ENCODE measurements at places on chromosomes 5 and 9. TPM values are rescaled to one million over a fixed set of nuclear protein-coding genes. Genes with fewer than 3 reads are reported as not detected.

The NMUR2 gene
- total RNA-seq = not detected

The FBN2 gene
- not detected for total RNA-seq

- no peak for DNase-seq
Observed at GRCh38 chr5:176373100-176373818, 8.0 kb downstream of the ARL10 start.

DNA sequence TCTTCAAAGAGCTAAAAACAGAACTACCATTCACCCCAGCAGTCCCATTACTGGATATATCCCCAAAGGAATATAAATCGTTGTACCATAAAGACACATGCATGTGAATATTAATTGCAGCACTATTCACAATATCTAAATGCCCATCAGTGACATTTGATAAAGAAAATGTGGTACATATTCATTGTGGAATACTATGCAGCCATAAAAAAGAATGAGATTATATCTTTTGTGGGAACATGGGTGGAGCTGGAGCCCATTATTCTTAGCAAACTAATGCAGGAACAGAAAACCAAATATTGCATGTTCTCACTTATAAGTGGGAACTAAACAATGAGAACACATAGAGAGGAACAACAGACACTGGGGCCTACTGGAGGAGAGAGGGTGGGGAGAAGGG lies 38.7 kb downstream of the FCHO2 start:
- no peak for DNase-seq

GRCh38 chr5:68048516-68048915 lies 167.0 kb upstream of the PIK3R1 start:
- DNase-seq = no peak

- DNase-seq = no peak
Observed at GRCh38 chr5:25334350-25334749, 689.6 kb upstream of the CDH10 start.

DNA sequence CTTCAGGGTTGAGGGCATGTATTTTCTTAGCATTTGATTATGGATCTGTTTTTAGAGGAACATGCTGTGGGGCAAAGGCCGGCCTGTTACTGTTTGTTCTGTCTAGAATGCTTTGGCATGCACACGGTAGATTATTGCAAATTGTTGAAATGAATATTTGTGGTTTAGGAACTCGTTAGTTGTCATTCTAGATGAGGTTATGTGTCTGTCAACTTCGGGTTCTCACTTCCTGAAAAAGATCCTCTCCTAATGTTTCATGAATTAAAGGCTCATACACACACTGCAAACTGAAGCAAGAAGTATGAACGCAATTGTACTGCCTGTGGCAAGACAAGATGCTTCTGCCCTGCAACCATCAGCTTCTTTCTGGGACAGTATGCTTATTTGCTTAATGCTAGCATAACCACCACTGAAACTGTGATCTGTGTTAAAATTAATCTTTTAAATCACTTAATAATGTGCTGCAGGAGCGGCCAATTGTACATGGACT lies 99.6 kb downstream of the BASP1 start:
- DNase-seq = no peak

DNA sequence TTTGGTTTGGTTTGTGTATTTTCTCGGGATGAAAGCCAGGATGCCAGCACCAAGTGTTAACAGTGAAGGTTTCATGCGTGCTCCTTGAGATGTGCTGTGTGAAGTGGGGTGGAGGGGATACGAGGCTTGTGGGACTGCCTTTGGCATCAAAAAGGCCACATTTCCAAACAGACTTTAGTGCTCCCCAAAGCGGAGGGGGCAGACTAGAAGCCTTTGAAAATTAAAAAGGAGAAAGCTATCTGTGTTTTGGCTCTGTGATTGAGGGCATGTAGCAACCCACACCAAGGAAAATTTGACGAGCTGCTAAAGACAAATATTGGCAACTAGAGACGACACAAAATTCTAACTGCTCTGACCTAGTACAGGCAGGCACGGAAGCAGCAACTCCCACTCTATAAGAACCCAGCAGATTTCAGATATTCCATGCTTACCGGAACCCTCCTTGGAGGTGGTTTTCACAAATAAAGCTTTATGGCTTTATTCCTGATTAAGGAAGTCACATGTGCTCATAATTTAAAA lies 154.5 kb downstream of the ARSB start:
- no peak for DNase-seq

DNA sequence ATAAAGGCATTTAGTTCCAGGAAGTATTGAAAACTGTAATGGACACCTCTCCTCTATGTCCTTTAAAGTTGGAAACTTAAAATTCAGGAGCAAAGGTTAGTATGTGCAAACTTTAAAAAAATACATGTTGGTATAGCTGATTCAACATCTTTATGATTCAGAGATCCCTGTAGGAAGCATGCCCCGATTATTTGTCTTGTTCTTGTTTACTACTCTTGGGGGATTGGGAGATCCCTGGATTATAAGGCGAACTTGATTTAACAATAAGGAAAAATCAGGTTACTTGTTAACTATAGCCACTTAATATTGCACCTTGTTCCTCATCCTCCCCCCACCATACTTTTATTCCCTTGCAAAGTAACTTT lies 1.7 kb downstream of the F2RL1 start:
- no peak for DNase-seq

- no peak for DNase-seq
Observed at GRCh38 chr5:43772764-43773477, 169.9 kb downstream of the NNT start.

GRCh38 chr5:171323806-171324632 lies 15.0 kb downstream of the TLX3 start:
- no peak for DNase-seq

GRCh38 chr5:18072600-18072999 lies 438.3 kb downstream of the TAF11L14 start:
- no peak for DNase-seq

- DNase-seq = no peak
Observed at GRCh38 chr9:133355881-133356357, 368 bp downstream of the SURF1 start.
